Thyroid gland (tissue), 4 donors: ENCODE measurements at places on chromosomes 7 and 10. TPM values are rescaled to one million over a fixed set of nuclear protein-coding genes. Genes with fewer than 3 reads are reported as not detected.

DNA sequence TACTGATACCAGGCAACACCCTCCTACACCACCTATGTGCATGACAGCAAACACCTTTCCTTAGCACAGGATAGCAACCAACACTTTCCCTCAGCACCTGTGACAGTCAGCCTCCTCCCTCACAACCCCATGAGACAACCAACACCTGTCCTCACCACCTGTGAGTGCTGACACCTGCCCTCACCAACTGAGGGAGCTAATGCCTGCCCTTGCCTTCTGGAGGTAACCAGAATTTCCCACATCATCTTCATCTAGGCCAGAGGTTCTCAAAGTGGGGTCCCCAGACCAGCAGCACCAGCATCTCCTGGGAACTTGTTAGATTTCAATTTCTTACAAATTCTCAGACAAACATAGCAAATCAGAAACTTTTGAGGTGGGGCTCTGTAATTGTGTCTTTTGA, 112.5 kb downstream of the GRID1 start:
- no peaks in the 10 kb centered on the region for H3K27me3 ChIP-seq
- no peak overlapping the region for H3K4me3 ChIP-seq
- DNase-seq, result no peak
- no peaks in the 10 kb centered on the region for H3K36me3 ChIP-seq

GRCh38 chr7:50766849-50767207, 15.9 kb downstream of the GRB10 start:
- H3K4me3 ChIP-seq, result no peak overlapping the region
- H3K4me1 ChIP-seq, result no peaks in the 10 kb centered on the region
- no peak overlapping the region for H3K27ac ChIP-seq
- no peak for DNase-seq

DNA sequence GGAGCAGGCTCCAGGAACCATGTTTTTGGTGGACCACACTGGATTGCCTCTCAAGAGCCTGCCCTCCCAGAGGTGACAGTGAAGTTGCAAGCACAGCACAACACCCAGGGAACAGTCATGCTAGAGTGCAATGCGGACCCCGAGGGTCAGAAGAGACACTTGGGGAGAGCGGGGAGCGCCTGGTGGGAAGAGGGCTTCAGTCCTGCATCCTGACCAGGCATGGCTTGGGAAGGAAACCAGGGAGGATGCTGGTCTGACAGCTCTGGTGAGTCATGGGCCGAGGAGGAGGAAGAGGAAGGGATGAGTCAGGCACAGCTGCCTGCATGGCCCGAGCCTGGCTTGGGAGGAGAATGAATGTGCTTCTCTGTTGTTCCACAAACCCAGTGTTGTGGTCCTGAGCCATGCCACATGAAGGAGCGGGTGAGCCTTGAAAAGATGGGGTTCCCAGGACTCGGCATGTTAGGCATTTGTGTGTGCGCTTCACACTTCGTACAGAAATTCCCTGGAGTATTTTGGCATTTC, 29.5 kb upstream of the ANKRD2 start:
- peak; percentile 32 for DNase-seq
- no peaks in the 10 kb centered on the region for H3K27me3 ChIP-seq
- no peaks in the 10 kb centered on the region for H3K36me3 ChIP-seq
- peaks cover 19% of the 10 kb centered on the region for H3K4me1 ChIP-seq

DNA sequence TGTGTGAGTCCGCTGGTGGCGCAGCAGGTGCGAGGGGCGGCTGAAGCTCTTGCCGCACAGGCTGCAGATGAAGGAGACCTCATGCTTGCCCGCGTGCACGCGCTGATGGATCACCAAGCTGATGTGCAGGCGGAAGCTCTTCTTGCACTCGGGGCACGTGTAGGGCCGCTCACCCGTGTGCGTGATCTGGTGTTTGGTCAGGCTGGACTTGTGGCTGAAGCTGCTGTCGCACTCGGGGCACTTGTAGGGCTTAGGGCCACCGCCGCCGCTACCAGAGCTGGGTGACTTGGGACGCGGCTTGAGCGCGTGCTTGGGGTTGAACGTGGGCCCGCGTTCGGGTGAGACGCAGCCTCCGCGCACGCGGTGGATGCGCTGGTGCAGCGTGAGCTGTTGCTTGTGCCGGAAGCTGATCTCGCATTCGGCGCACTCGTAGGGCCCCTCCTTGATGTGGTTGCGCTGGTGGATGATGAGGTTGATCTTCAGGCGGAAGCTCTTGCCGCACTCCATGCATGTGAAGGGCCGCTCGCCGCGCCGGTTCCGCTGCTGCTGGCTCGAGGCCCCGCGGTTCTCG, 28.7 kb downstream of the ZNF777 start:
- H3K36me3 ChIP-seq, result peaks cover 21% of the 10 kb centered on the region
- DNase-seq, result no peak
- no peaks in the 10 kb centered on the region for H3K4me1 ChIP-seq
- H3K4me3 ChIP-seq, result no peak overlapping the region

DNA sequence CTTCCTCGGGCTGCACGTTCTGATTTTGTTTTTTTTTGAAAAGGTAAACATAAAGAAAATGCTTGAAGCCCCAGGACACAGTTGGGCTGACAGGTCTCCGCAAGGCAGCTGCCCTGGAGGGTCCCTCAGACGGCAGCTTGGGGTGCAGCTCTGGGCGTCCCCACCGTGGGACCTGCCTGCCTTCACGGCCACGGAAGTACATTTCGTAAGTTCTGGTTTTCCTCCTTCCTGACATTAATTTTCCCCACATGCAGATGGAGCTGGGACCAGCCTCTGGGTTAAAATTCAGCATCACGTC, 491.0 kb downstream of the DNAJB6 start:
- no peak for DNase-seq
- H3K4me1 ChIP-seq, result no peaks in the 10 kb centered on the region
- no peak overlapping the region for H3K4me3 ChIP-seq
- H3K36me3 ChIP-seq, result no peaks in the 10 kb centered on the region
- no peak overlapping the region for H3K27ac ChIP-seq
- H3K27me3 ChIP-seq, result no peaks in the 10 kb centered on the region

- H3K27ac ChIP-seq, result peak overlapping the region; percentile 100
- H3K36me3 ChIP-seq, result no peaks in the 10 kb centered on the region
- H3K27me3 ChIP-seq, result no peaks in the 10 kb centered on the region
- peak; percentile 29 for DNase-seq
These were observed 217.2 kb upstream of the MKLN1 start for GRCh38 chr7:131110297-131111080.

DNA sequence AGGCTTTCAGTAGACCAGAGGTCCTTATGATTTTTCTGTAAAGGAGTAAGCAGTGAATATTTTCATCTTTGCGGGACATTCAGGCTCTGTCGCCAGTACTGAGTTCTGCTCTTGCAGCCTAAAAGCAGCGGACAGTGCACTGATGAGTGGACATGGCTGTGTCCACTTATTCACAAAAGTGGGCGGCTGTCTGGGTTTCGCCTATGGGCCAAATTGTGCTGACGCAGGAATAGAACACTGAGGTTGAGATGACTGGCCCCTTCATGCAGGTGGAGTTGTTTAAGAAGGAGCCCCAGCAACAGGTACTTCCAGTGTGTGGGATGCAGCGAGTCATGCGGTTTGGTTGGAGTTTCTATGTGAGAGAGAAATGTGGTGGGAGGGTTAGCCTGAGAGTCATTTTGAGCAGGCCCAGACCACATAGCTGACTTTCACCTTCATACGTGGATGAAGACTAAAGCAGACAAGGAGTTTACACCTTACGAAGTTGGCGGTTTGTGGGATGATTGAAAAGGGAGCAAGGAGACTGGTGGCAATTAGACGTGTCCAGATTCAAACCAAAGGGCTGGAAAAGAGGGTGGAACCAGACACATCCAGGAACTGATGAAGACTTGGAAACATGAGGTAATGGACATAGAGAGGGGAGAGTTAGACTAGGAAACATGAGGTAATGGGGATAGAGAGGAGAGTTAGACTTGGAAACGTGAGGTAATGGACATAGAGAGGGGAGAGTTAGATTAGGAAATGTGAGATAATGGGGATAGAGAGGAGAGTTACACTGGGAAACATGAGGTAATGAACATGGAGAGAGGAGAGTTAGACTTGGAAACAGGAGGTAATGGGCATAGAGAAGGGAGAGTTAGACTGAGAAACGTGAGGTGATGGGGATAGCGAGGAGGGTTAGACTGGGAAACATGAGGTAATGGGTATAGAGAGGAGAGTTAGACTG, 38.2 kb downstream of the WDR37 start:
- DNase-seq, result no peak
- H3K36me3 ChIP-seq, result peaks cover 35% of the 10 kb centered on the region
- no peak overlapping the region for H3K4me3 ChIP-seq
- no peaks in the 10 kb centered on the region for H3K4me1 ChIP-seq
- H3K27ac ChIP-seq, result no peak overlapping the region

- no peak overlapping the region for H3K4me3 ChIP-seq
- H3K27me3 ChIP-seq, result no peaks in the 10 kb centered on the region
- H3K4me1 ChIP-seq, result peaks cover 12% of the 10 kb centered on the region
- no peaks in the 10 kb centered on the region for H3K36me3 ChIP-seq
- DNase-seq, result no peak
- H3K27ac ChIP-seq, result no peak overlapping the region
These were observed 14.0 kb downstream of the SLC13A4 start for GRCh38 chr7:135713836-135714470.

- H3K27me3 ChIP-seq, result no peaks in the 10 kb centered on the region
- DNase-seq, result no peak
- no peaks in the 10 kb centered on the region for H3K36me3 ChIP-seq
- no peak overlapping the region for H3K27ac ChIP-seq
- no peak overlapping the region for H3K4me3 ChIP-seq
- no peaks in the 10 kb centered on the region for H3K4me1 ChIP-seq
These were observed 206.5 kb downstream of the DNAJB6 start for GRCh38 chr7:157543276-157543675.

GRCh38 chr7:115763347-115763746, 267.2 kb downstream of the TFEC start:
- H3K27me3 ChIP-seq, result no peaks in the 10 kb centered on the region
- no peak overlapping the region for H3K4me3 ChIP-seq
- no peaks in the 10 kb centered on the region for H3K36me3 ChIP-seq
- H3K4me1 ChIP-seq, result no peaks in the 10 kb centered on the region

DNA sequence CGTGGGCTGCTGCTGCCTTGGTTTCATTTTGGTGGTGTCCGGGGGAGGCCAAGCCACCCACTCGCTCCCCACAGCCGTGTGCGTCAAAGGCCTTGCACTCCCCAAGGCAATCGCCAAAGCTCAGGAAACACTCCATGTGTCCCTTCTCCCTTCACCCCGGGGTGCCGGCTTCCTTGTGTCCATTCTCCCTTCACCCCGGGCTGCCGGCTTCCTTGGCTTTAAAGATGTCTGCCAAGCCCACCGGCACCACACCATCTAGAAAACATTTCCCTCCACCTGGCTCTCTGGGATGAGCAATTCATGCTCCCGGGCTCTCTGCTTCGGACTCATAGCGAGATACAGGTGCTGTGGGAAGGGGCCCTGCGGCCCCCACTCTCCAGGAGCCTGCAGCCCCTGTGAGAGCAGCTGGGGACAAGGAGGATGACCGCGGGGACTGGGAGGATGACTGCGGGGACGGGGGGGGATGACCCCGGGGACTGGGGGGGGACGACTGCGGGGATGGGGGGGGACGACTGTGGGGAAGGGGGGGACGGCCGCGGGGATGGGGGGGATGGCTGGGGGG, 322.1 kb downstream of the DNAJB6 start:
- H3K36me3 ChIP-seq, result no peaks in the 10 kb centered on the region
- no peak overlapping the region for H3K4me3 ChIP-seq
- no peak overlapping the region for H3K27ac ChIP-seq
- DNase-seq, result no peak

DNA sequence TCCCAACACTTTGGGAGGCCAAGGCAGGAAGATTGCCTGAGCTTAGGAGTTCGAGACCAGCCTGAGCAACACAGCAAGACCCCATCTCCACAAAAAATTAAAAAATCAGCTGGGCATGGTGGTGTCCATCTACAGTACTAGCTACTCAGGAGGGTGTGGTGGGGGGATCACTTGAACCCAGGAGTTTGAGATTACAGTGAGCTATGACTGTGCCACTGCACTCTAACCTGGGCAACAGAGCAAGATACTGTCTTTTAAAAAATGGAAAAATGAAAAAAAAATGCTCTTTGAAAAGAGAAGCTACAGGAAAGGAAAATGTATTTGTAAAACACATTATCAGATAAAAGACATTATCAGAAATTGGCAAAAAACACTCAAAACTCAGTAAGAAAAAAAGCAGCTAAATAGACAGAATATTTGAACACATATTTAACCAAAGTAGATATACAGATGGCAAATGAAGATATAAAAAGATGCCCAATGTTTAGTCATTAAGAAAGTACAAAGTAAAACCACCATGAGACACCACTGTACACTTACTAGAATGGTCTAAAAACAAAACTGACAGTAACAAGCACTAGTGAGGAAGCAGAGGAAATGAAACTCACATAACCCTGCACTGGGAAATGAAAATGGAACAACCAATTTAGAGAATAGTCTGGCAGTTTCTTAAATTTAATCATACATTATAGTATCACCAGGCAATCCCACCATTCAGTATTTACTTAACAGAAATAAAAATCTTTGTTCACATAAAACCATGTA, 40.5 kb downstream of the NRBF2 start:
- H3K27me3 ChIP-seq, result no peaks in the 10 kb centered on the region
- H3K4me3 ChIP-seq, result no peak overlapping the region
- no peak overlapping the region for H3K27ac ChIP-seq
- no peak for DNase-seq
- peaks cover 8% of the 10 kb centered on the region for H3K4me1 ChIP-seq
- H3K36me3 ChIP-seq, result peaks cover 10% of the 10 kb centered on the region

DNA sequence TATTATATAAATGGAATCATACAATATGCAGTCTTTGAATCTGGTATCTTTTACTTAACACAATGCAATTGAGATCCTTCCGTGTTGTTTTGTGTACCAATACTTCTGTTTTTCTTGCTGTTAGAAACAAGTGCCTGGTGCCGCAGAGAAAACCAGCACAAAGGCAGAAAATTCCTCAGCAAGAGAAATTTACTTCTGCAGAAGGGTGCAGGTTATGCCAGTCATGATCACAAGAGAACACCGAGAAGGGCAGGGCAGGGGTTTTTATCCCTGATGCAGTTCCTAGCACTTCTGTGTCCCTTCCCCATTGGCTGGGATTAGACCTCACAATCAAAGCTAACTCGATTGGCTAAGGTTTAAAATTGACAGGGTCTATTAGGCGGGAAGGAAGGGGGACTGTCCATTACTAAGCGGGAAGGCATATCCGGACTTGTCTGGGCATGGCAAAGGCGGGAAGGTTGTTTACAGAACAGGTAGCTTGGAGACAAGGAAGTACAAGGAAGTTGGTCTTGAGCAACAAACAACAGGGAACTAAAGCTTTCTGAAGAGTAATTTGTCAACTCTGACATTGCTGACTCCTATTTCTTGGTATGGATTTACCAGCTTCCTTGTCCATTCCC, 2.4 kb upstream of the ZNF33B start:
- H3K4me3 ChIP-seq, result no peak overlapping the region
- no peaks in the 10 kb centered on the region for H3K27me3 ChIP-seq
- no peaks in the 10 kb centered on the region for H3K36me3 ChIP-seq
- H3K4me1 ChIP-seq, result peaks cover 10% of the 10 kb centered on the region

GRCh38 chr10:32911285-32912016, 46.6 kb downstream of the ITGB1 start:
- H3K27ac ChIP-seq, result no peak overlapping the region
- H3K36me3 ChIP-seq, result peaks cover 22% of the 10 kb centered on the region
- no peak for DNase-seq
- no peaks in the 10 kb centered on the region for H3K27me3 ChIP-seq
- H3K4me3 ChIP-seq, result no peak overlapping the region

GRCh38 chr10:110837418-110838171, 34.1 kb upstream of the PDCD4 start:
- H3K27ac ChIP-seq, result peak overlapping the region; percentile 94
- DNase-seq, result no peak
- H3K4me3 ChIP-seq, result no peak overlapping the region

Gene TYW1
- 56.4 TPM for total RNA-seq

Gene SKIDA1
- total RNA-seq, result 9.9 TPM

Gene HOXA7
- total RNA-seq, result 2.1 TPM

Gene ADGRA1
- total RNA-seq, result 0.40 TPM
